DMS79 treated with DMSO at 0.1 percent for 48 hours (cell line): ENCODE measurements at places on chromosomes 7 and 10.

DNA sequence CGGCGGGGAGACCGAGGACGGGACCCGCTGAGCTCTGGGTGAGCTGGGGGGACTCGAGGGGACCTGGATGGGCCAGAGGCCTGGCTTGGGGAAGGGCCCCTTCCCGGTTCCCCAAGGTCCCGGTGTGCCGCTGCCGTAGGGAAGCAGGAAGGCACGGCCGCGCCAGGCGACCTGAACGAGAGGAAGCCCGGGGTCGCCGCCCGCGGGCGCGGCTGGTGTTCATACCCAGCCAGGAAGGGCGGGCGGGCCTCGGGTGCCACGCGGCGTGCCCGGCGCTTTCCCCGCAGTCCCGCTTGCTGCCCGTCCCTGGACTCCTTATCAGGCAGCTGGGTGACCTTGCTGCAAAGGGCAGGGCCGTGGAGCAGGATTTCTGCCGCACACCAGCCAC is 38.0 kb downstream of the ZNF777 start:
- no peak for DNase-seq

GRCh38 chr7:142177869-142178268 is 66.4 kb downstream of the MGAM2 start:
- no peak for DNase-seq

DNA sequence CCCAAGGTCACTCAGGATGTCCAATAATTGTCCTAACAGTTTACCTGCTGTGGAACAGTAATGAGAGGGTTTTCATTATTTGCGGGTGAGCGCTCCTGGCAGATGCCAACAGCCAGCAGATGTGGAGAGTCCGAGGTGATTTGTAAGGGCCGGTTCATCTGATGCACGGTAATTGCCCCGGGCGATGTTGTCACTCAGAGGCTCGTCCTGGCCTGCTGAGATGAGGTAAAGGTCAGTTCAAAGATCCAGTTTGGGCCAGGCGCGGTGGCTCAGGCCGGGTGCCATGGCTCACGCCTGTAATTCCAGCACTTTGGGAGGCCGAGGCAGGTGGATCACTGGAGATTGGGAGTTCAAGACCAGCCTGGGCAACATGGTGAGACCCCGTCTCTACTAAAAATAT is 16.9 kb downstream of the LHPP start:
- no peak for DNase-seq

GRCh38 chr7:27082171-27082570 is 13.6 kb downstream of the HOXA1 start:
- no peak for DNase-seq

- peak; percentile 4 for DNase-seq
Measured at GRCh38 chr10:97280783-97281182, 11.7 kb downstream of the ARHGAP19 start.

DNA sequence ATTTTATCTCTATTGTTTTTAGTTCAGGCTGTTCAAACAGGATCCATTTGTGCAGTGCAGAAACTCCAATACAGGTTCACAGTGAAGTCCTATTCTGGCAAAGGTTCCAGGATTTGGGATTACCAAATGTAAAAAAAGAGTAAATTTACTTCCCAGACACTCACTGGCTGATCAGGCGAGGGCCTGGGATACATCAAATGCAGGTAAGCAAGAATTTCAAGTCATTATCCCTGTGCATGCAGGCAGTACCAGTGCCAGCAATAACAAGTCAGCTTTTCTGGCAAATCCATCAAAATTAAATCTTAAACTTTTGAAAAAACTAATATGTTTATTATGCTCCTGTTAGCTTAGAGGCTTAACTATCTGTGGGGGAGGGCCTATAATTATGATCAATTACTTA is 6.3 kb downstream of the CDK6 start:
- no peak for DNase-seq

- no peak for DNase-seq
Measured at GRCh38 chr10:44908936-44909630, 2.1 kb upstream of the TMEM72 start.

DNA sequence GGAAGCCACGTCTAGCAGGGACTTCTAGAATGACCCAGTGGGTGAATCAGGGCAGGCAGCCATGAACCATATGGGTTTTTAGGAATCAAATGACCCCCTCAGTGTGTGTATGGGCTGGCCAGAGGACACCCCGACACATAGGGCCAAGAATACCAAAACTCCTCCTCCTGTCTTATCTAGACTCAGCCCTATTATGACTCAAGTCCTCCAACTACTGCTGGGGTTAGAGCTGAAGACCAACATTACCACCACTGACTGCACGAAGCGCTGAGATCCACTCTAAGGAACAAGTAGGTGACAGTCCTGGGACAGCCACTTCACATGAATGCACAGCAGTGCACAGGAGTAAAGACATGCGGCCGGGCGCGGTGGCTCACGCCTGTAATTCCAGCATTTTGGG is 11.5 kb upstream of the SVOPL start:
- no peak for DNase-seq

DNA sequence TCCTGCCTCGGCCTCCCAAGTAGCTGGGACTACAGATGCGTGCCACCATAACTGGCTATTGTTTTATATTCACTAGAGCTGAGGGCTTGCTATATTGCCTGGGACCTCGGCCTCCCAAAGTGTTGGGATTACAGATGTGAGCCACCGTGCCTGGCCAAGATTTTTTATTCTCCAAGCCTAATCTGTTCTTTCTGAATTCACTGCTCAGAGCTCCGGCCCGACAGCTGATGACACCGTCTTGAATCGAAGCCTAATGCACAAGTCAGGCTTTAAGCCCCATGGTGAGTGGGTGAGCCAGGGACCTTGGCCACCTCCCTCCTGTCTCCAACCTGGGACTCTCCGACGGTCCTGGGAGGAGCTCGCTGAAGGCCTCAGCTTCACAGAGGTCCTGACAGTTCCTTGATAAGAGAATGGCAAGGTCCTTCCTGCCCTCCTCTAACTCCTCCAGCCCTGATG is 338.9 kb downstream of the WDR37 start:
- no peak for DNase-seq

- no peak for DNase-seq
Measured at GRCh38 chr10:13899941-13900340, 313.2 kb downstream of the PRPF18 start.

- no peak for DNase-seq
Measured at GRCh38 chr7:28041508-28042314, 138.9 kb downstream of the JAZF1 start.

- peak; percentile 87 for DNase-seq
Measured at GRCh38 chr10:78688901-78689583, 379.7 kb upstream of the ZMIZ1 start.

DNA sequence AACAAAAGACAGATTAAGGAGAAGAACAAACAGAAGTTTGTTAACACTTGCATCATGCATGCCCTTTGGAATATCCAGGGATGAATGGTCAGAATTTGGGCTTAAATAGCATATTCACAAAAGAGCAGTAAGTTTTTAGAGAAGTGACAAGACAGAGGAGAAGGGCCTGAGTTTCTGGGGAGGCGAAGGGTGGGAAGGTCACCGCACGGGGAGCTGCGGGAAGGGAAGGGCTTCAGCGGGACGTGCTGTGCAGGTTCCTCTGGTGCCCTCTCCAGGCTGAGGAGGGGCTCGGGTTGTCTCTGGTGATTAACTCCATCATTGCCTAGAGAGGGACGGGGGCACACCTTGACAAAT is 10.4 kb upstream of the ZNF22 start:
- DNase-seq = no peak

DNA sequence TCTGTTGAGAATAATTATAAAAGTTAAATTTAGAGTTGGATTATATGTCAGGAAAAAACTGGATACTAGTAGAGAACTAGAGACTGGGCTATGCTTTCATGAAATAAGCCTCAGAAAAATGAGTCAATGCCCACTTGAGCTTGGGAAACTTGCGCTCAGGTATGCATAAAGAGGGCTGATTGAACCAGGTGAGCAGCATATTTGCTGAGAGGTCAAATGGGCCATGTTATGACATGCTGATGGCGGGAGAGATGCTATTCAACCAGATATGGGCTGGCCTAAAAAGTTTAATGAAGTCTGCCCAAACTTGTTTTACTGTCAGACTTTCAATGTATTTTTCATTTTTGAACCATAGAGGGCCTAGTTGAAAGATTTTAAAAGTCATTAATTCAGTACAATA is 837.6 kb upstream of the GHITM start:
- DNase-seq = no peak

- no peak for DNase-seq
Measured at GRCh38 chr10:7388602-7389001, 22.2 kb downstream of the SFMBT2 start.

DNA sequence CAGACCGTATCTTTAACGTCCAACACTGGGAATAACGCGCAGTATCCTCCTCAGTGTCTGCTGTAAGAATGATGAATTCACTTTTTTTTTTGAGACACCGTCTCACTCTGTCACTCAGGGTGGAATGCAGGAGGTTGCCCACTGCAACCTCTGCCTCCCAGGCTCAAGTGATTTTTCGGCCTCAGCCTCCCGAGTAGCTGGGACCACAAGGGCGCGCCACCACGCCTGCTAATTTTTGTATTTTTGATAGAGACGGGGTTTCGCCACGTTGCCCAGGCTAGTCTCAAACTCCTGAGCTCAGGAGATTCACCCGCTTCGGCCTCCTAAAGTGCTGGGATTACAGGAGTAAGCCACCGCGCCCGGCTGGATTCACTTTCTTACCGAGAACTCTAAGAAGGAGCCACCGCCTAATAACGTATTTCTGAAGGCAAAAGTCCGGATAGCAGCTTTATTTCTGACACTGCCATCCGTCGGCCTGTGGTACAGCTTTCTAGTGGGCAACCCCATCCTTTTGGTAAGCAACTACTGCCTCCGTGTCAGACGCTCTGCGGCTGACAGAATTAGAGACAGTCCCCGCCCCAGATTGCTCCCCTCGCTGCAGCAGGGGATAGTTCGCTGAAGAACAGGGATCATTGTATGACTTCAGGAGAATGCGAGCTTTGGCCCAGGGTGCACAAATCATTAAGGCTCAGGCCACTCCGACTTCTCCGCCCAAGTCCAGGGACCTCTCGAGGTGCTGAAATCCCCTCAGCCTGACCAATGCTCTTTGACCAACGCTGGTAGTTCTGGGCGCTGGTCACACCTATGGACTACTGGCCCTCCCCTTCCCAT is 662 bp downstream of the POLR3A start:
- no peak for DNase-seq

DNA sequence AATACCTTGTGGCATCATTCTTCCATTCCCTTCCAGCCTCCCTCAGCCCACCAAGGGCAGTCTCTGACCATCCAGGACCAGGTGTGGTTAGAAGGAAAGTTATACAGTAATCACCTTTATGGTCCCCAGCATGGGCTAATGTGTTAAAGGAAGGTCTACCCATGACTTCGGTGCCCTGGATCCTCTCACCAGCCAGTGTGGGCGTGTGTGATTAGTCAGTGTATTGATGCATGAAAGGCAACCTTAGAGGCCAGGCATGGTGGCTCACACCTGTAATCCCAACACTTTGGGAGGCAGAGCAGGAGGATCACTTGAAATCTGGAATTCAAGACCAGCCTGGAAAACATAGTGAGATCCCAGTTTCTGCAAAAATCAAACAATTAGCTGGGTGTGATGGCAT is 88.9 kb downstream of the APBB1IP start:
- DNase-seq = no peak

- DNase-seq = no peak
Measured at GRCh38 chr7:158587162-158588084, at the start of gene PTPRN2. Gene PTPRN2 (minus strand): TSS chr7:158587823.

- no peak for DNase-seq
Measured at GRCh38 chr7:30699706-30700495, 17.6 kb upstream of the CRHR2 start.
